ENCODE measurements at places on chromosomes 11 and 22.

- no peak for DNase-seq
These were observed 359.1 kb downstream of the KCNA4 start for GRCh38 chr11:29657709-29658108.

DNA sequence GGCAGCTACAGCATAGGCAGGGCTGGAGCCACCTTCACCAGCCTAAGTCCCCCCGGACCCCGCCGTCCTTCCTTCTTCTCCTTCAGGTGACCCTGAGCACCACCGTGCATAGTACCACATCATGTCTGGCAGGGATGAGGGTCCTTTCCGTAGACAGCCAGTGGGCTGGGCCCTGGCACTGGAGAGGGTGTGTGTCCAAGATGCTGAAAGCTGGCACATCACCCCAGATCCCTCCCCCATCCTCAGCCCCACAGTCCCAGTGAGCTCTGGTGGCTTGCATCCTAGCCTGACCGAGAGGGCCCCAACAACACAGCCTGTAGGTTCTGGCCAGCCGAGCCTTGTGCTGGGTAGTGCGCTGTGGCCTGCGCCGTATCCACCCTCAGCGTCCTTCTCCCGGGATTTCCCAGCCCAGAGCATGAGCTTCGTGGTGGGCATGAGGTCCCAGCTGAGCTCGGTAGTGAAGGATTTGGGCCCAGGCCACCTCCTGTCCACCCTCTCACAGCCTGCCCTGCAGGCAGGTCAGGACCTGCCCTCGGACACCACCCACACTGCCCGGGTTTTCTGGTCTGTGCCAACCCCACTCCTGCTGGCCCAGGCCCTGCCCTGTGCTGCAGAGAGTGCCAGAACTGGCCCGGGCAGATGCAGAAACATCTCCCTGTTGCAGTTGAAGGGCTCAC, 1124.3 kb downstream of the BRD1 start:
- DNase-seq, result no peak

GRCh38 chr22:25475257-25476022, 89.0 kb upstream of the GRK3 start:
- DNase-seq, result no peak

- DNase-seq, result no peak
These were observed 28.2 kb downstream of the A4GALT start for GRCh38 chr22:42692239-42693054.

DNA sequence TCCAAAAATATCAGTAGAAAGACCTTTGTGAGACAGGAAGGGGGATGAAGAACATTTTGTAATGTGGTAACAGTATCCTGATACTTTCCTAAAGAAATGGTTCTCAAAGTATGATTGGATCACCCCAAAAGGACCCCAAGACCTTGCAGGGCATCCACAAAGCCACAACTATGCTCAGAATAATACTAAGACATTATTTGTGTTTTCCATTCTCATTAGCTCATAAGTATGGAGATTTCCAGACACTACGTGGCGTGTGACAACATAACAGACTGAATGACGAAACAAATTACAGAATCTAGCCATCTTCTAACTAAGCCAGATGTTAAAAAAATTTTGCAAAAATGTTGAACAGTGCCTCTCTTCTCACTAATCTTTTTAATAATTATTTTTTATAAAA, 24.9 kb downstream of the CHEK2 start:
- DNase-seq, result no peak

DNA sequence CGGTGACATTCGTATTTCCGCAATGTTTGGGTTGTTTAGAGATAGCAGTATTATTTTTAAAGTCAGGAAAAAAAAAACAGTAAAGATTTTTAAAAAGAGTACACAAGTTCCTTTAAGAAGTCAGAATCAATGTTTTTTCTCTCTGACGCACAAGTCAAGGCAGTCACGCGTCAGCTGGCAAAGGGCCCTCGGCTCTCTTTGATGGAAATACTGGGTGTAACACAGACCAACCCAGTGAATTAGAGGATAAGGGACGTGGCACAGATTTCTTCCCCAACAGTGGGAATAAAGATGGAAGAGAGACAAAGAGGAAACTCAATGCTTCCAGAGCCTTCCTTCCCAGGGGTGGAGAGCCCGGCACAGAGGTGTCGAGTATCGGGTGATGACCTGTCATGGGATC, 13.4 kb downstream of the ASCC2 start:
- no peak for DNase-seq

GRCh38 chr11:34356913-34357700, 703 bp downstream of the ABTB2 start:
- no peak for DNase-seq

GRCh38 chr11:130314184-130314749, 450 bp downstream of the ZBTB44 start:
- no peak for DNase-seq

DNA sequence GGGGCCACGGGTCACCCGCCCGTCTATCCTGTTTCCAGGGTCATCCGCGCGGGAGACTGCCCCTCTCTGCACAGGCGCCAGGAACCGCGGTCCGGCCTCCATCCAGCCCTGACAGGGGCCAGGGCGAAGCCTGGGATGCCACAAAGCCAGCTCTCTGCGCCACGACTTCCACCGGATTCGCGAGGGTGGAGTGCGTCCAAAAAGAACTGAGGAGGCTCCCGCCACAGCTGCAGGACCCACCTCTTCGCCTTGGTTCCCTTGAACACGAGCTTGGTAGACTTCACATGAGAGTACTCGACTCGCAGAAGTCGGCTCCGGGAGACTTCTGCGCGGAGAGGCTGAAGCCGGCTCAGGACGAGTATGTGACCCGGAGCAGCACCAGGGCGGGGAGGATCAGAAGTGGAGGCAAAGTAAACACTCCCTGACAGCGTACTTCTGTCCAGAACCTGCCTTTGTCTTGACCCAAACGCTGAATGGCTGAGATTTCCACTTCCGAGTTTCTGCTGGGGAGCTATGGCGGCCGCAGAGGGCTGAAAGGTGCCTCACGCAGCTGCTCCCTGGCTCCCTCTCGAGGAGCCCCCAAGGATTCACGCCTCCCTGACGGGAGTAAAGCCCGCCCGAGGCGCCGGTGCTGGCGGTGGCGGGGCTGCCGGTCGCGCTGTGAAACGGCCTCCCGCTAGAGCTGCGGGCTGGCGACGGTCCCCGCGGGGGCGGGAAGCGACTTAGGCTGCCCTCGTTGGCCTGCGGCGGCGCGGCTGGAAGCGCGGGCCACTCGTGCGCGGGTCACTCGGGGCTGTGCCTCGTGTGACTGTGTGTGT, 4566.7 kb upstream of the OR11H1 start:
- DNase-seq, result no peak

GRCh38 chr11:87463486-87464102, 425.9 kb downstream of the TMEM135 start:
- DNase-seq, result peak; percentile 12

- DNase-seq, result no peak
These were observed 38.3 kb upstream of the PTPRJ start for GRCh38 chr11:47941907-47942558.

DNA sequence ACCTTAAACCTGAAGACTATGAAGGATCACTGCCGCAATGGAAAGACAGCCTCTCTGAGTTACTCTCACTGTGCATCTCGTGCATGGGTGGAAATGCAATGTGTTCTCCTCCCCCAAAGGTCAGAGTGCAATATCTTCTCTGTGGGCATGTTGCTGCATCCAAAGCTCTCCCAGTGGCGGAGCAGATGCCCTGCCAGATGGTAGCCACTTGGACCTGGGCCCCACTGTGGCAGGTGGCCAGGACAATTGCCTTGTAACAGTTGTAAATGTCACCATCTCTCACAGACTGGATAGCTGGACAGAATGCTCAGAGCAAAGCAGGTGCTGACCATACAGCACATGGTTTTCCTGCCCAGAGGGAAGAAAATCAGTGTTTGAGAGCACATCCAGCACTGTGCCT, 542.0 kb downstream of the FAM181B start:
- DNase-seq, result no peak

DNA sequence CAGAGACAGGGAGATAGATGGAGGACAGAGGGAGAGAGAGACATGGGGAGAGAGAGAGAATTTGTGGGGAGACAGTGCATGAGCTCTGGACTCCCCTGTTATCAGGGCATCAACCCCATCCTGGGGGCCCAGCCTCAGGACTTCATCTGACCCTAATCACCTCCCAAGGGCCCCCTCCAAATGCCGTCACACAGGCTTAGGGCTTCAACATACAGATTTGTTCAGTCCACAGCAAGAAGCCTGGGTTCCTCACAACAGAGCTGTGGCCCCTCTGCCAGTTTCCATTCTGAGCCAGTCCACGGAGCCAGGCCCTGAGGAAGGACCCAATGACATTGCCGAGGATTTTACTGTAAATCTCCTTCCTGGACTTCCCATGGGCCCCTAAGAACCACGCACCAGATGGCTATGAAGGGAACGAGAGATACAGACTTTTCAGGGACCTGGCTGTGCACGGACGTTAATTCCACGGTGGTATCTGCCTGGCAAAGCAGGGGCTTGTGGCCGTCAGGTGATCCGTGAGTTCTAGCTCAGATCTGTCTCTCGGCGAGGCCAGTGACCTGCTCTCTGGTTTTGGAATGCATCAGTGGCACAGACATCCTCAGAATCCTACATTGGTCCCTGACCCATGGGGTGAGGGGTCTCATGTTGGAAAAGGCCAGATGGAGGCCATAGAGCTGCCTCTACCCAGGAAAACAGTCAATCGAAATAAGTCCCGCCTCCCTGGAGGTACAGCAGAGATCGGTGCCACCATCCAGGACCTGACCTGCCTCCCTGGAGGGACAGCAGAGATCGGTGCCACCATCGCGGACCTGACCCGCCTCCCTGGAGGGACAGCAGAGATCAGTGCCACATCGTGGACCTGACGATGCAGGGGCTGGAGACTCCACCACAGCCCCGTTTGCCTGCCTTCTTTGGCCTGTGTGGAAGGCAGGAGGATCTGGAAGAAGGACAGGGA, 8.7 kb upstream of the B4GALNT4 start:
- DNase-seq, result no peak

- no peak for DNase-seq
These were observed 83.9 kb downstream of the OR5AK2 start for GRCh38 chr11:57072640-57073039.

- DNase-seq, result no peak
These were observed 6.9 kb downstream of the RAB3IL1 start for GRCh38 chr11:61910187-61911127.

DNA sequence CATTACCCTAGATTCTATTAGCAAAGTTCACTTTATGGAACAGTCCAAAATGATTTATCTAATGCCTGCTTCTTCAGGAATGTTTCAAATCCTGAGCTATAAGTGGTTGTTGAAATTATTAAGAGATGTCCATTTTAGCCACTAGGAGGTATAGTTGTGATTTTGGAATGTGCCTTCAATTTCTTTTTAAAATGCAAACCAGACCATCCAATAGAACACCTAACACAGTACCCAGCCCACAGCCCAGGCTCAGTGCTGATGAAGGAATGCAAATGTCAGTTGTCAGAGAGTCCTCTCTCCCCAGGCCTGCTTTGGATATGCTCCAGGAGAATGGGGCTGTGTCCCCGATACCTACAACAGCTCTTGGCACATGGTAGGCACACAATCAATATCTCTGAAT, 85.8 kb upstream of the E2F8 start:
- DNase-seq, result peak; percentile 5

GRCh38 chr22:50091092-50091768, 1.4 kb downstream of the MOV10L1 start:
- no peak for DNase-seq

- no peak for DNase-seq
These were observed 13.3 kb upstream of the MB start for GRCh38 chr22:35630387-35630793.

DNA sequence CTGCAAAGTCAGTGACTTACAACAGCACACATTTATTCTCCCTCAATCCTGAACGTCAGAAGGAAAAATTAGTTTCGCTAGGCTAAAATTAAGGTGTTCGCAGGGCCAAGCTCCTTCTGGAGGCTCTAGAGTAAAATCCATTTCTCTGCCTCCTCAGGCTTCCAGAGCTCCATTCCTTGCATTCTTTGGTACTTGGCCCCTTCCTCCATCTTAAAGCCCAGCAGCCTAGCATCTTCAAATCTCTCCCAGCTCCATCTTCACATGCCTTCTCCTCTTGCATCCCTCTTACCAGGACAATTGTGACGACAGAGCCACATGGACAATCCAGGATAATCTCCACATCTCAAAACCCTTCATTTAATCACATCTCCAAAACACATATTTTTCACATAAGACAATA, 165.0 kb downstream of the GRIA4 start:
- DNase-seq, result no peak

- DNase-seq, result peak; percentile 43
These were observed 73.7 kb upstream of the KIRREL3 start for GRCh38 chr11:127074151-127074761.

- DNase-seq, result no peak
These were observed 56.0 kb downstream of the ZBTB16 start for GRCh38 chr11:114115451-114115928.

DNA sequence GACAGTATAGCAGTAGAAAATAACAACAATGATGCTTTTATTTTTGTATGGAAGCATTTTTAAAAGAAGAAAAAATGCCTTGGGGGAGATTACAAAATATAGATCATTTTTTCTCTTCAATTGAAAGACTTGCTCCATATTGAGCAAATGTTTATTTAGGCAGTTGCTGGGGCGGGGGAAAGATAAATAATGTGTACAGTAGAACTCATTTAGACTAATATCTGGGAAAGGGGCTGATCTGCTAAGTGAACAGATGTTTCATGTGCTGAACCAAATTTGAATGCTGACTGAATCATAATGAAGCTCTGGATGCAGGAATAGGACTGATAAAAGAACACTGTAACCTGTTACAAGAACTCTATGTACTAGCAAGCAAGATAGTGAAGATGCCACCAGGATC, 457.1 kb upstream of the TENM4 start:
- DNase-seq, result no peak

DNA sequence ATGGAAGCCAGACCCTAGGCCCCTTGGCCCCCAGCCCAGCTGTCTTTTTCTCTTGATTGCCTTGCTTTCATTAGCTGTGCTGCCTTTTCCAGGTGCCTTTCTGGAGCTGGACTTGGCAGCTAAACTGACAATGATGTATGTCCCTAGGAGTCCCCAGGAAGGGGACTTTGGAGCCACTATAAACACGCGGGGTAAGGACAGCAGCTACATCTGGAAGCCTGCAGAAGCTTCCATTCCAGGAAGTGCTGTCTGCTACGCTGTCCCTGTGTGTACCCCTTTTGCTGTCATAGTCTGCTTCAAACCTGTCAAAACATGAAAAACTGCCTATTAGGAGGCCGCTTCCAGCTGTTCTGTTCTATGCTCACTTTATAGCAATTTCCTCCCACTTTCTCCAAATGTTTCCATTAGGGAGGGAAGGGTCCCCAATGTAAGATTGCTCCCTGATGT, 153.3 kb upstream of the RAG2 start:
- no peak for DNase-seq

Data from NCI-H1694 treated with DMSO at 0.1 percent for 48 hours (cell line).